PC-9 (cell line): ENCODE measurements at places on chromosomes 4 and X.

- DNase-seq: no peak
Observed at GRCh38 chr4:185651137-185651677, 115.9 kb upstream of the PDLIM3 start.

DNA sequence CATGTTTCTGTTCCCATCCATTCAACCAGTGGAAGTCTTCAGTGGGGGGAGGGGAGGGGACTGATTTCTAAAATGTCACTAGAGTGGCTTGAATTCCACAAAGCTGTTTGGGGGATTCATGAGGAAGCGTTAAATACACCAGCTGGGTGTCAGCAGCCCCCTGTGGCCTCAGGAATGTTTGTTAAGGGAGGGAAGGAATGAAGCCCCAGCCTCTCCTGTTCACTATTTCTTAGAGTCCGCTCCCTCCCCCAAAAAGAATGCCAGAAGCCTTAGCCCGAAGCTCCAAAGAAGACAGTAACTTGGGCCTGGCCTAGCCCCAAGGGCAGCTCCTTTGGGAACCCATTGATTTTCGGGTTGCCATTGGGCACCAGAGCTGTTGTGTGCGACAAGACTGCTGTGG, 3.3 kb downstream of the SHROOM2 start:
- DNase-seq: no peak

DNA sequence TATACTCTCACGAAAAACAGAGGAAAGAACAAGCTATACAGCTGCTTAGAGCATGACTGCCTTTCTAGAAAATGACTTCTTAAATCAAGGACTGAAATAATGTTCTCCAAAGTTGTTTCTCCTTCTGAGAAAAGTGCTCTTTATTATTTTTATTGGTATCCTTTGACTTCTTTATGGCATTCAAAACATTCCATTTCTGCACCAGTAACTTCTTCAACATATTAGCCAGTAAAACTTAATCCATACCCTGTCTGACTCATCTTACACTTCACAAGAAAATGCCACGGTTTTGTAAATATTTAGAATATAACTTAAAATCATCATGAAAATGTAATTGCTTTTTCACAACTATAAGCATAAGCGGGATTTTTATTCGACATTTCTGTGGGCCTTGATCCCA, 180.4 kb downstream of the NR3C2 start:
- DNase-seq: no peak

GRCh38 chr4:87557348-87557747, 28.2 kb upstream of the SPARCL1 start:
- no peak for DNase-seq

- DNase-seq: peak; percentile 66
Observed at GRCh38 chrX:123884809-123885408, 25.1 kb downstream of the XIAP start.

GRCh38 chrX:104420907-104421306, 145.1 kb upstream of the IL1RAPL2 start:
- DNase-seq: no peak

DNA sequence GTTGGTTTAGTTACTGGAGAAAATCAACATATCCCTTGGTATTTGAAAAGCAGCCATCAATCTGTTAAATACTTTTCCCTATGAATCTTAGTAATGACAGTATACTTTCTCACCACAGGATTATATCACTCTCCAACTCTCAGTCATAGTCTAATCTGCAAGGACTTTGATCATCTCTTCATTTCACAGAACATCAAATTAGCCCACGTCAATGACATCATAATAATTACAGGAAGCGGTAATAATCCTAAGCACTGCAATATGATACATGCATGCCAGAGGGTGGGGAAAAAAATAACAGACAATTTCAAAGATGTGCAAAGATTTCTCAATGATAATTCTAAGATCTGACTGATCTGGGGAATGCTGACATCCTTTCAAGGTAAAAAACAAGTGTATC, 404.1 kb downstream of the GPM6A start:
- no peak for DNase-seq

DNA sequence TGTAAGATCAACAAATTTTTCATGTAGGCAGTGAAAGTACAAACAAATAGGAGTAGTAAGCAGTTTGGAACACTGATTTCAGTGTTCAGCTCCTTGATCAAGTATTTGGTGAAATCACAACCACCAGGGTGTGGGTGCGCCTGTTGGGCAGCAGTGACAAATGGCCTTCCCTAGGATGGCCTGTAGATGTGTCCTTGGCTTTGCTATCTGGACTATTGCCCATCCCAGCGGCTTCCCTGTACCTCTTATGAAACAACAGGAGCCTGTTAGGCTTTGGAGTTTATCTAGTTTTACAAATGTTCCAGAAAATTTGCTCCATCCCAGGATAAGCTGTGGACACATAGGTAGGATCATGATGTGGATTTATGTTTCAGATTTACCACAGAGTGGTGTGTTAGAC, 216.8 kb upstream of the FAT1 start:
- DNase-seq: no peak

DNA sequence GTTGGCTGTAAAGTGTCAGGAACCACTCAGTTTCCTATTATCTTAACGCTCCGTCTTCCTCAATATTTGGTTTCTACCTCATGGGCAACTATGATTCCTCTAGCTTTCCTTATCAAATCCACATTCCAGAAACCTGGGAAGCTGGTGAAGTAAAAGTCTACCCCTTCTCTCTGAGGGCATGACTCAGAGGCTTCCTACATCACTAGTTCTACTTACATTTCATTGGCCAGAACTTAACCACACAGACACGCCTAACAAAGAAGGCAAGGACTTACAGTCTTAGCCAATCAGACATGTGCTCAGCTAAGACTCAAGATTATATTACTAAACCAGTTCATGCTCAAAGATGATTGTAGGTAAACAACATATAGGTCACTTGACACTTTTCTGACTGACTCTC, 30.4 kb downstream of the COX7B2 start:
- no peak for DNase-seq

DNA sequence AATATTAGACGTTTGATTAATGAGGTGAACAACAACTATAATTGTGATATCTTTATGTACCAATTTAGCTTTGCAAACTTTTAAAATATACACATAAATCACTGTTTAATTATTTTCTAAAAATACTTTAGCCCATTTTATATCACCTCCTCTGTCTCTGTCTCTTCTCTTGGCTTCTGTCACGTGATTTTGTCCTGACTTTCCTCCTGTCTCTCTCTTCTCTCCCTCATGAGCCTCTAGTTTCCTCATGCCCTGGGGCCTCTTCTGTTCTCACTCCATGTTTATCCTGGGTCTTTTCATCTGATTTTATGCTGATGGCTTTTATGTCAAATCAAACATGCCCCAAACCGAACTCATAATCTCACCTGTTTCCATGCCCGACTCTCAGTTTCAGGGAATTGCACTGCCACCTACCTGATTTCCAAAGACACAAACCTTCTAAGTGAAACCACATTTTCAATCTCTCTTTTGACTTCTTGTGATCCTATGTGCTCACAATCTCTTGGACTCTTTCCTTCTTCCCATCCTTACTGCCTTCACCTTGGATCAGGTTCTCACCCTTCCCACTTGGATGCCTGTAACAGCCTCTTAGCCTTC, 303.0 kb upstream of the GALNT7 start:
- no peak for DNase-seq

GRCh38 chr4:6556263-6556662, 18.7 kb upstream of the MAN2B2 start:
- DNase-seq: peak; percentile 34

- DNase-seq: no peak
Observed at GRCh38 chr4:23839279-23839678, 50.6 kb downstream of the PPARGC1A start.

- no peak for DNase-seq
Observed at GRCh38 chrX:41728125-41728524, 4.1 kb downstream of the GPR82 start.

GRCh38 chr4:174717828-174718227, 111.2 kb downstream of the GLRA3 start:
- no peak for DNase-seq

- no peak for DNase-seq
Observed at GRCh38 chr4:40178672-40179071, 18.2 kb upstream of the RHOH start.

GRCh38 chr4:156606554-156607477, 364.8 kb downstream of the PDGFC start:
- DNase-seq: no peak

DNA sequence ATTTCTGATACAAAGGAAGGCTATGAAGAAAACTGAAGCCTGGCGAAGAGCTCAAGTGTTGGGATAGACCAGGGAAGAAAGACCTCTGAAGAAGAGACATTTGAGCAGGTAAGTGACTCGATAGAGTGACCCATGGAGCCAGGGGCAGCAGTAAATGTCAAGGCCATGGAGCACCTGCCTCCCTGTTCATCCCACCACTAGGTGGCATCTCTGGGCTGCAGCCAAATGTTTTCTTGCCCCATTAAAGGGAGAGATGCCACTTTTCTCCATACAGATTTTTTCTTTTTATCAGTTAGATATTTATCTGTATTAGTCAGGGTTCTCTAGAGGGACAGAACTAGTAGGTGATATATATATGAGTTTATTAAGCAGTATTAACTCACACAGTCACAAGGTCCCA, 4.9 kb upstream of the ZNF81 start:
- DNase-seq: peak; percentile 22

- DNase-seq: no peak
Observed at GRCh38 chr4:183770906-183771305, 111.8 kb downstream of the TRAPPC11 start.

GRCh38 chr4:162059656-162060055, 104.1 kb downstream of the FSTL5 start:
- no peak for DNase-seq

DNA sequence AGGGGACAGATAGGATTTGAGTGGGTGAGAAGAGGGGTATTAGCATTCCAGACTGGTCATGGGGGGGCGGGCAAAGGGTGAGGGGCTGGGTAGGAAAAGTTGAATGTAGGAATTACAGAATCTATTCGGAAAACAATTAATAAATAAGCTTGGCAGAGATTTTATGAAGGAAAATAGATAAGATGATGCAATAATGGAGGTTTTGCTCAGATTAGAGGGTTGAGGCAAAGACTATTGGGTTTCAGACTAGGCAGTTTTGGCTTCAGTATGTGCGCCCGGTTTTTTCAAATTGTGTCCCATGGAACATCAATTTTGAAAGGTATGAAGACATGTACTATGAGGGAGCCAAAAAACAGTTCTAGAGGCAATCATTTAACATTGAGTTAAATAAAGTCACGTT, 410.6 kb downstream of the SPRY1 start:
- no peak for DNase-seq

DNA sequence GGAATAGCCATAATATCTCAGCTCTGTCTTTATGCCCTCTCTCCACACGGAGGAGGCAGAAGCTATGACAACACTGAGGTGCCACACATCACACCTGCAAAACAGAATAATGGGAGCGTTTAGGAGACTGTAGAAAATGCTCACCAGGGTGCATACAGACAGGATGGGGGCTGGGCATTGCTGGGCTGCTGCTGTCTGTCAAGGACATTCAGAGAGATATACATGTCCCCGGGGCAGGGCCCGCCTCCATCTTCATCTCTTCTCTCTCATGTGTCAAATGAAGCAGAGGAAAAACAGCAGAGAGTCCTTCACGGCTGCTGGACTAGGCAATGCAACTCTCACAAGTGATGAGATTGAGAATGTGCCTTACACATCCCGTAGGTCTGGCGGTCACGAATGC, 65.3 kb upstream of the DHRSX start:
- DNase-seq: no peak

GRCh38 chrX:106481341-106481740, 130.4 kb upstream of the RADX start:
- peak; percentile 40 for DNase-seq

GRCh38 chr4:54843106-54843505, 185.3 kb downstream of the KIT start:
- DNase-seq: no peak

DNA sequence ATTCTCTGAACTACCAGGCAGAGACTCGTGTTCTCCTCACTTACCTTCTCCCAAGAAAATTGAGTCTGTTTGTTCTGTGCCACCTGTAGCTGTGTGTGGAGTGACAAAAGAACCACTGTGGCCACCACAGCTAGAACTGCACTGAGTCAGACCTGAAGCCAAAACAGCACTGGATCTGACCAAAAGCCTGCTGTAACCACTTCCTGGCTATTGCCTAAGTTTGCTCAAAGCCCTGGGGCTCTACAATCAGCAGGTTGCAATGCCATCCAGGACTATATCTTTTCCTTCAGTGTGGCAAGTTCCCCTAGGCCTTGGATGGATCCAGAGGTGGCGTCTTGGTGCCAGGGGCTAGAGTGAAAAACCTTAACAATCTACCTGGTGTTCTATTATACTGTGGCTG, 449.1 kb downstream of the FAM133A start:
- DNase-seq: no peak

DNA sequence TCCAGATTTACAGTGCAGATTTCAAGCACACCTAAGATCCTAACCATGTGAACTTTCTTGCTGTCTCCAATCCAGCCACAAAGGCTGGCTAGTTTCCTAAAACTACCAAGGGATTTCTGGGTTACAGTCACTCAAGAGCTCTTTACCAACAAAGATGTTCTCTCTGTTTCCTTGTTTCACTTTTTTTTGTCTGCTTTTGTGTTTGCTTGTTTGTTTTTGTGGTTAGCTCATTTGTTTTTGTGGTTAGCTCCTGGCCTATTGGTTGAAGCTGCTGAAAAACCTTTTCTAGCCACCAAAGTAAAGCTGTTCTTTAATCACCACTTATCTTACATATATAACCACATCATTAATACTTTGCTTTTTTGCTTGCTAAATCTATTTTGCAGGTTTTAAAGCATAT, 642.5 kb upstream of the GALNTL6 start:
- no peak for DNase-seq

GRCh38 chrX:146224442-146224841, 406.8 kb downstream of the SLITRK2 start:
- DNase-seq: no peak

DNA sequence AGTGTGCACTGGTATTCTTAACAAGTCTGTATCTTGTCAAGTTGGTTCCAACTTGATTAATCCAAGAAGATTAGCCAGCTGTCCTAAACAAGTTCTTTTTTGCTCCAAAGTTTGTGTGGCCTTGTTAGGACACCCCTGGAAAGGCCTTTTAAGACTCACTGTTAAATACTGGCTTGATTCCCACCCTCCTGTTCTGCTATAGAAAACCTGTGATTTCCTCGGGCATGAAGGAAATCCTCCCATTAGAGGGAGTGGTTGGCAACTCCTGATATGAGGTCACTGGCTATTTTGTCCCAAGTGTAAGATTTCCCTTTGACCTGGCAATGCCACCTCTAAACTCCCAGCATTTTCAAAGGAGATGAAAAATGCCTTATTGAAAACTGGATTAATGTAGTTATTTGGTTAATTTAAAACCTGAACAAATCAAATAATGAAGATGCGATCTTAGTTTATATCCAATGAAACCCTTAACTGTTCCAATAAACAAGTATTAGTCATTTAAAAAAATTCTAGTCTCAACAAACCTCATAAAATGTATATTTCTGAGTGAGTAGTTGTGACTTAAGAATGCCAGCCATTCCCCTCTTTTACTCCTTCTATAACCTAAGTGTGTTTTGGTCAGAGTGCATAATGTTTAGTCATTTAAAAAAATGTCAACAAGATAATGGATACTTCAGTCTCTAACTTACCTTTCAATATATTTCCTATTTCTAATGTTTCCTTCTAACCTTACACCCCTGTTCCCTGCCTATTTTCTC, 94.4 kb downstream of the NPNT start:
- DNase-seq: no peak
